ENCODE measurements at places on chromosomes 6 and 20.

- DNase-seq, result peak; percentile 4
Observed at GRCh38 chr6:119620846-119621555, 271.4 kb upstream of the MAN1A1 start.

DNA sequence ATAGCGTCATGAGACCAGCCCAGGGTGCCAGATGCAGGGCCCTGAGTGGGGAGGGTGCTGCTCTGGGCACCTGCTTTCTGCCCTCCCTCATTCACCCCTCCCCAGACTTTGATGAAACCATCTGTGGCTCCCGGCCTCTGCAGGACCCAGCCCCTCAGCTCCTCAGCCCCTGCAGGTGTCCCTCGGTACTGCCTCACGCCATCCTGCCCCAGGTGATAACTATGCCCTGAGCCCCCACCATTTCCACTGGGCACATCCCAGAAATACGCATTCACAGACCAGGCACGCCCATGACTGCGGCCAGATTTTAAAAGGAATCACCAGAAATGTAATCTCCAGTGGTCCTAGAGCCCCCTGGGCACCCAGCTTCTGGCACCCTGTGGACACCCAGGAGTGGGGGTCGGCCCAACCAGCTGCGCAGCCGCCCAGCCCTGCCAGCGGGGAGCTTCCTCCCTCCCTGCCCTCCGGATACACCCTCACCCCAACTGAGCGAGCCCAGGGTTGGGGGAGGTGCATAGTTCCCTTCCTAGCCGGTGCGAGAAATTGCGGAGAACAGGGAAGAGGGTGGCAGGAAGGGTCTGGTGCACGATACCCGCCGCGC is 615 bp upstream of the NTSR1 start:
- peak; percentile 68 for DNase-seq

DNA sequence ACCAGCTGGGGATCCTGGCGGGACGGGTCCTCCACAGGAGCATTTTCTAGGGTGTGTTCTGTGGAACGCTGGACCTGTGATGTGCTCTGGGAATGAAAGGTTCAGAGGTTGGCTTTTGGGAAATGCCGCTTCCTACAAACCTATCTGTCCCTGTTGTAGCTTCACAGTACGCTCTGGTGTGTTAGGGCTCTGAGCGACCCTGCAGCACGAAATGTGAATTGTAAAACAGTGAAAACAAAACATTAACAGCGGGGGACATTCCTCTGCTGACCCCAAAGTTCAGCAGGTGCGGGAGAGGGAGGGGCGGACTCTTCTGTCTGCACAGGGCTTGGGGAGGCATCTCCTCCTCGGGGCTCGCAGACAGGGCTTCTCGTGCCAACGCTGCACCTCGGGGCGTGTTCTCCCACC is 155.9 kb downstream of the NRN1 start:
- no peak for DNase-seq

- no peak for DNase-seq
Observed at GRCh38 chr6:7021301-7021700, 86.5 kb upstream of the RREB1 start.

- no peak for DNase-seq
Observed at GRCh38 chr6:83804886-83805285, 48.3 kb upstream of the RIPPLY2 start.

- no peak for DNase-seq
Observed at GRCh38 chr6:107823047-107823557, 1.0 kb downstream of the SCML4 start.

- peak; percentile 41 for DNase-seq
Observed at GRCh38 chr6:21634582-21634981, 41.0 kb downstream of the SOX4 start.

- DNase-seq, result peak; percentile 76
Observed at GRCh38 chr6:25193460-25194171, 85.6 kb upstream of the CARMIL1 start.

GRCh38 chr6:13554929-13555333 is 19.5 kb upstream of the SIRT5 start:
- DNase-seq, result no peak

- no peak for DNase-seq
Observed at GRCh38 chr6:36284359-36284758, 14.5 kb downstream of the PNPLA1 start.

Data from Calu3 (cell line).